RPMI7951 (cell line): ENCODE measurements at places on chromosomes 16 and 17. TPM values are rescaled to one million over a fixed set of nuclear protein-coding genes. Genes with fewer than 3 reads are reported as not detected.

The ZNF267 gene
- 12.6 and 14.8 TPM in 2 replicates for total RNA-seq

The TEX14 gene
- not detected in 2 replicates for total RNA-seq

The DYNLRB2 gene
- not detected in 2 replicates for total RNA-seq

The TRPV3 gene
- under 0.01 and 0.10 TPM in 2 replicates for total RNA-seq

The GRB2 gene
- 75.1 and 82.3 TPM in 2 replicates for total RNA-seq

The HOXB2 gene
- 11.9 and 15.1 TPM in 2 replicates for total RNA-seq

The OR1A1 gene
- total RNA-seq, result not detected in 2 replicates

The ABCC11 gene
- total RNA-seq, result not detected in 2 replicates
